ENCODE measurements at places on chromosomes 3 and 15. TPM values are rescaled to one million over a fixed set of nuclear protein-coding genes. Genes with fewer than 3 reads are reported as not detected.
A peak's percentile ranks its signal among the peaks of the same experiment; 100 is the strongest.

- DNase-seq, result peak; percentile 59
Observed at GRCh38 chr15:83559310-83559966, 94.5 kb upstream of the ADAMTSL3 start.

DNA sequence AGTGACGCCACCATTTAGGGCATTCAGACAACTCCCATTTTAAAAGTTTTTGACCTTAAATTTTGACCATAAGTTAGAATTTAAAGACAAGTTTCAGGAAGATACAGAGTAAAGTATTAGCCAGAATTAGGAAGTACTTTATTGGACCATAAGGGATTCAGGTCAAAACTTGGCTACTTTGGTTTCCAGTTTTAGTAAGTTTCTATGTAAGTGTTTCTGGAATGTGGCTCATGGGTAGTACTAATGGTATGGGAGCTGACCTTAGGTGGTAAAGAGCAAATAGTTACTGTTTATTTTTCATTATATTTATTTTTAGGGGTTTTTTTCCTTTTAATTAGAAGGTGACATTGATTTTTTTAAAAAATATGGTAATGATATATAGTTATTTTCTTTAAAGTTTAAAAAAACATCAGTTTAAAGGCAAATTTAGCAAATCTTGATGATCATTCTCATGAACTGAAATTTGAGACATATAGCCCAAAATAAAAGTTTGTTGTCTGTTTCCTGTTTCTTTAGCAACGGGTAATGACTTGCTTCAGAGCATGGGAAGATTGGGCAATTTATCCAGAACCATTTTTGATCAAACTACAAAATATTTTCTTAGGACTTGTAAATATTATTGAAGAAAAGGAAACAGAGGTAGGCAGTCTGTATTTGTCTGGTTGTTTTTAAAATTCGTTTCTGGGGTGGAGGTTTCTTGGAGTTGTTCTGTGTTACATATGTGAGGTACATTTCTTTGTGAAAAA, 34.3 kb downstream of the U2SURP start:
- no peak for DNase-seq

DNA sequence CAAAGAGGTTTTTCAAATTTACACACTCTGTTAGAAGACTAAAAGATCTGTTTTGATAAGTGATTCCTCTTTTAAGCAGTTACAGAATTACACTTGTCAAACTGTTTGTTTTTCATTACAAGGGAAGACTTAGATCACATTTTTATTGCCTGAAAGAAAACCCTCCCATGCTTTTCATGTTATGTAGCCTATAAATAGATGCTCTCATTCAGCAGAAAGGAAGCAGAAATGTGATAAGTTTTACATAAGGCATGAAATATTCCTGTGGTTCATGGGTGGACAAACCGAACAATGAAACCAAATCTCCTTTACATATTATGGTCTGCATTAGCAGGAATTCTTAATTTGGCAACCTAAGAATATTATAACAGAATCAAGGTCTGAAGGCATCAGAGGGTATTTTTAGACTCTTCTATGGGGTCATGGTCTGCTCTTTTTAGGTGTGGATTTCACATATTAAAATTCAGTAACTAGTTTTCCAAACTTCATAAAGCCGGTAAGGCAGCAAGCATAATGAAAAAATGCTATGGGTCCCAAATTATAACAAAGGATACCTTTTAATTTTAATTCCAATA, 37.3 kb upstream of the FXR1 start:
- DNase-seq, result no peak

- DNase-seq, result no peak
Observed at GRCh38 chr15:60419753-60420152, 22.0 kb upstream of the ANXA2 start.

DNA sequence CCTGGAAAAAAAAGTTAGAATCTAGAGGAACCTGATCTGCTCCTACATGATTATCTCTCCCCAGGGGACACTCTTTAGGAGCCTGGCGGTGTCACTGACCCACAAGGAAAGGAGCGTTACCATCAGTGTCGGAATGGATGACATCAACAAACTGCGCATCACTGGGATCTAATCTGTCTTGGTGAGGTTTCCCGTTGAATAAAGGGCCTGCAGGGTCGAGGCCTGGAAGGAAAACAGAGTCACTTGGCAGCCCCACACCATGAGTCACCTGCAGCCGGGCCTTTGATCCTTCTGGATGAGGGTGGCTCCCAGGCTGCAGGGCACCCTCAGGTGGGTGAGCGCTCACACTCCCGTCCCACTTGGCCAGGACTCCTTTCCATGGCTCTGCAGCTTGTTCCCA, 25.0 kb downstream of the LIPH start:
- DNase-seq, result no peak

DNA sequence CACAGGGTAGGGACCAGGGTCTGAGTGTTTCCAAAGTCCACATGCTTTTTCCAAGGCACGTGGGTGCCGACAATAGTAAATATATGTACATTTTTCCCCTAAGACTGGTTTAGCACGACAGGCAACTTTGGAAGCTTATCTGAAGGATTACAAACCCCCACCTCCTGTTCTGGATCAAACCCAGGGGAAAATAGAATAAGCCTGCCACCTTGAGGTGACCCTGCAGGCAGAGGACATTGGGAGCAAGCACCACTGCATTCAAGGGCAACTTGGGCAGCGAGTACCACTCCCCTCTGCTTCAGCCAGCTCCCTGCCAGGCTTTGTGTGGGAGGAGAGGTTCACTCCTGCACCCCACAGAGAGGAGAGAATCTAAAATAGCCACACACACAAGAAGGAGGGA, 44.8 kb downstream of the KBTBD12 start:
- DNase-seq, result peak; percentile 38

DNA sequence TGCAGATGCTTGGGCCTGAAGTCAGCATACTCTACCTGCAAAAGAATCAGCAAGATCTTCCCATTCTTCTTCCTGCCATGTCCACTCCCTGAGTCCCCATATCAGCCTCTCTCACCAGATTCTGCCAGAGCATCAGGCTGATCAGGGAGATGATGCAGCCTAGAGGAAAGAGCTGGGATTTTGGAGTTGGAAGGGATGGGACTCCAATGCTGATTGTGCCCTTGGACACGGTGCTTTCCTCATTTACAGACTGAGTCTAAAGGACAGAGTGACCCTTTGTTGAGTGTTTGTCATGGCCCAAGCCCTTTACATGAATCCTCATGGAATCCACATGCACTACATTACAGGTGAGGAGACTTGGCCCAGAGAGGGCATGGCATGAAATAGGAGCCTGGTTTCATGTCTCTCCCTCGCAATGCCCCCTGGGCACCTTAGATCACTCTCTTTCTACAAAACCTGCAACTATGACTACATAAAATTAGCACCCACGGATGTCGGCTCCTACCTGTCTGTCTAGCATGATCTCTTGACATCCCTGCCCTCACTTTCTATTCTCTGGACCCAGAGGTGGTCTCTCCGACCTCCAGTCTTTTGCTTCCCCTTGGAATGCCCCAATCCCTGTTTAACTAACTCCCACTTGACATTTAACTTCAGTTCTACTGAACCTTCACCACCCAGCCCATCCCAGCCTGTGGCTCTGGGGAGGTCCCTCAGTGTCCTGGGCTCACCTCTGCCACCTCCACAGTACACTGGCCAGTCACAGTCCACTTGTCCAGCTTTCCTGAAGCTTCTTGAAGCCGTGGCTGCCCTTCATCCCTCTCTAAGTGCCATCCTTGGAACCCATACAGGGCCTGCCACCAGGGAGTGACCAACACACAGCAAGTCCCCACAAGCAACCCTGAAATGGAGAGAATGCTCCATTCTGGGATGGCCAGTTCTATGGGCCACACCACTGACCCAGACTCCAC, 173.5 kb downstream of the ABHD5 start:
- no peak for DNase-seq

GRCh38 chr3:57731311-57731710, 24.8 kb upstream of the SLMAP start:
- DNase-seq, result no peak

DNA sequence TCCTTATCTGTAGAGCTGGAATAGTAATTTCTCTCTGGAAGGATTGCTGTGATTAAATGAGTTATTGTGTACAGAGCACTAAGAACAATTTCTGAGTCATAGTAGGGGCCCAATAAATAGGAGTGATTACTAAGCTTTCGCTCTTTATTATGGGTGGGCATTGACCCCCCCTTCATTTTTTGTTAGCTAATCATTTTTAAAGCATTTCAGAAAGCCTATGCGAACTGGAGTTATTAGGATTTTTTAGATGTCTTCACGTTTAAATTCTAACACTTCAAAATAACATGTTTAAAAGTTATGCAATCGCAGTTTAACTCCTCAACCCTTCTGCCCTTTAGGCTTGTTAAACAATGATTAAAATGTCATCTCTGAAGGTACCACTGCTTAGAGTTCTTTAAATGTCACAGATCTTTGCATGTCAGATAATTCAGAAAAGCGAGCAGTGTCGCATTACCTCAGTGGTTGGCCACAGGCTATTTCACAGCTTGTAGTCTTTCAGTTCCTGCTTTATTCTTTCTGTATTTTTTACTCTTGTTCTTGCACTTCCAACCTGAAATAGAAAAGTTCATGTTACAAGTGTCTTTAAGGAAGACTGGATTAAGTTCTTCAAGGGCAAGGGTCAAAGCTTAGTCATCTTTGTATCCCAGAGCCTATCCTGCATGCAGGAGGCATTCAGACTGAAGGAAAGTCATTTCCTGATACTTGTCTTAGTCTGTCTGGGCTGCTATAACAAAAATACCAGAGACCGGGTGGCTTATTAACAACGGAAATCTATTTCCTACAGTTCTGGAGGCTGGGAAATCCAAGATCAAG, 102.9 kb downstream of the FNDC3B start:
- DNase-seq, result no peak

GRCh38 chr15:44038755-44039191, 156.3 kb downstream of the FRMD5 start:
- no peak for DNase-seq

DNA sequence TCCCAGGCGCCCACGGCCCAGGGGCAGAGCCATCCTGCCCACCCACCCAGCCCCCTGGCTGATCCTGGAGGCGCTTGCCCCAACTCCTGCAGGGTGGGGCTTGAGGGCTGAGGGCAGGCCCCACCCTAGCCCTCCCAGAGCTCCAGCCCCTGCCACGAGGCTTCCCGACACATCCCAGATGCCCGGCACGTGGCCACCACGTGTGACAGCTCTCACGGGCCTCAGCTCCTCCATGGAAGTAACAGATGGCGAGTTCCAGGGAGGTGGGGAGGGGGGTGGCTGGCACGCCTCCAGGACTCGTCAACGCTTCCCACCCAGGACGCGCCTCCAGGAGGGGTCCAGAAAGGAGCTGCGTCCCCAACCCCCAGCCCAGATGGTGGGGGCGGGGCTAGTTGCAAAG, 29.1 kb downstream of the PLXND1 start:
- peak; percentile 76 for DNase-seq

DNA sequence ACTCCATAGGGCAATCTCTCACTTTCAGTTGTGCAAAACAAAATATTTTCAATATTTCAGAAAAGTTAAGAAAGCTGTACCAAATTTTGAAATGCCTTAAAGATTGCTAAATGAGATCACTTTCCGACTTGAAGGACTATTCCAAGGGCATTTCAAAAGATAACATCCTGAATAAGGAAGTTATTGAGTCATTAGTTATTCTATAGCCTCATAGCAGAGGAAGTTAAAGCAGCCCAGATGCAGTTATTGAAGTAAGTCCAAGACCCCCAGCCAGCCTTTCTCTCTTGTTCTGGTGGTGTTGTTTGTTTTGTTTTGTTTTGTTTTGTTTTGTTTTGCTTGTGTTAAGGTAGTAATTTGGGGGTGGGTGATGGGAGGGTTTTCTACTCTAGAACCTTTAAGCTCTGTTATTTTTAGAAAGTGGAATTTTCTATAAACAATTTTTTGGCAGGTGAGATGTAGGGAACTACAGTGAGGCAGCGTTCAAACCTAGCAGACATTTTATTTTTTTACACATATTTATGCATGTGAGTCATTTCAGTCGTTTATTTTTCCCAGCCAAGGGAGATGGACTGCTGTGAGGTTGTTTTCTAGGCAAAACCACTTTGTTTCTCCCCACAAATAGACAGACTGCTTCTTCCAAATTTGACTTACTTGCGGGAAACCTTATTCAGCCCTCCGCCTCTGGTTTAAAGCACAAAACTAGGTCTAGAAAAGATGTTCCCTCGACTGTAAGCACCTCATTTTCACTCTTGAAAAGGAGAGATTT, 216.3 kb upstream of the ARPP21 start:
- DNase-seq, result no peak

- DNase-seq, result peak; percentile 43
Observed at GRCh38 chr3:127680146-127680661, 7.5 kb downstream of the ABTB1 start.

DNA sequence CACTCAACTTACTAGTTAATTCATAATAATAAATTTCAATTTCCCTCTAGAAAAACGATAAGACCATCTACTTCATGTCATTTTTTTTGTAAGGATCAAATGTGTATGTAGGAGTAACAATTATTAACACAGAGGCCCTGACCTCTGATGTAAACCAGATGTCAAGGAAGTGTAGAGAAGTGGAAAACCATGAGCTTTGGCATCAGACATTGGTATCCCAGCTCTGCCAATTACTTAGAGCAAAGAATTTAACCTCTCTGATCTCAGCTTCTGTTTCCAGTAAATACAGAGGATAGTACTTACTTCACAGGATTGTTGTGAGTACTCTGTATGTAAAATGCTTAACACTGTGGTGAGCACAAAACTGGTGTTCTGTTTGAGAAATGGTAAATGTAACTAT, 17.5 kb downstream of the AQR start:
- no peak for DNase-seq

DNA sequence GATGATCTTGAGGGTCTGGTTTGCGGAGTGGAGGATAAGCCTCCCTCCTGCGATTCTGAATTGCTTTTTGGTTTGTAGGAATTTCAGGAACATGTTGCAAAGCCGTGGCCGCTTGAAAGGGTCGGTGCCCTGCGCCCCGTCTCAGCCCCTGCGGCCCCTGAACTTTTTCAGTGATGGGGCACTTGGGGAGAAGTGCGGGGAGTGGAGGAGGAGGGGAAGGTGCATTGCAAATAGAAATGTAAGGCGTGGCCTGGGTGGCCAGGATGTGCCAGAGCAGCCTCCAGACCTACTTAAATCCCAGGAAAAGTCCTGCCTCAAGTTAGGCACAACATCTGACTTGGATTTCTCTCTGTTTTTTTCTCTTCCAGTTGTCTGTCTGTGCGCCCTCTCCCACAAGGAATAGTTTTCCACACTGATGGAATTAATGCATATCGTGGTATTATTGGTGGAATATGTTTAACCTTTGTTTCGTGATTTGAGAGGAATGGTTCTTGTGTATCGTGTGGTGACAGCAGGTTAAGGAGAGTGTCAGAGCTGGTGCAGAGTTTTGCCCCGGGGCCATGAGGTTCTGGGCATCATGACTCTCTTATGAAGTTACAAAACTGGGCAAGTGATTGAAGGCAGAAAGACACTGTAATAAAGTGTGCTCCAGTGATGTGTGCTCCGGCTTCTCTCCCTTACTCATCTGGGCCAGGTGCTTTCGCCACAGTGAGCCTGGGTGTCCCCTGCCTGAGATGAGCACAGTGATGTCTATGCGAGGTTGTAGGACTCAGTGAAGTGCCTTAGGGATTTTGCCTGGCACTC, 153.8 kb downstream of the PGPEP1L start:
- DNase-seq, result peak; percentile 57

Gene PRTG
- total RNA-seq, result 0.41 TPM

Gene FAM3D
- total RNA-seq, result 253 TPM

Gene C15orf39
- 32.5 TPM for total RNA-seq

Gene SERPINI2
- not detected for total RNA-seq

Gene COL6A5
- total RNA-seq, result not detected

Gene TLR9
- not detected for total RNA-seq

Data from mucosa of descending colon (tissue), 3 donors.